ENCODE measurements at places on chromosomes 1 and 21. TPM values are rescaled to one million over a fixed set of nuclear protein-coding genes. Genes with fewer than 3 reads are reported as not detected.
A peak's percentile ranks its signal among the peaks of the same experiment; 100 is the strongest.

LHX8 gene
- polyA plus RNA-seq, result not detected

PINK1 gene
- polyA plus RNA-seq, result 64.6 TPM

ALPL gene
- 9.2 TPM for polyA plus RNA-seq

OR2T11 gene
- not detected for polyA plus RNA-seq

PERM1 gene
- polyA plus RNA-seq, result 0.34 TPM

MIGA1 gene
- polyA plus RNA-seq, result 6.5 TPM

- no peak for DNase-seq
Measured at GRCh38 chr1:113608399-113608798, 150.9 kb downstream of the PHTF1 start.

GRCh38 chr1:181296180-181296579 lies 187.1 kb upstream of the CACNA1E start:
- no peak for DNase-seq

- DNase-seq, result no peak
Measured at GRCh38 chr1:160063176-160063575, 6.8 kb downstream of the KCNJ10 start.

GRCh38 chr1:32496127-32496526 lies 31.3 kb downstream of the ZBTB8B start:
- DNase-seq, result no peak

GRCh38 chr1:46425726-46426125 lies 31.6 kb downstream of the FAAH start:
- DNase-seq, result no peak

DNA sequence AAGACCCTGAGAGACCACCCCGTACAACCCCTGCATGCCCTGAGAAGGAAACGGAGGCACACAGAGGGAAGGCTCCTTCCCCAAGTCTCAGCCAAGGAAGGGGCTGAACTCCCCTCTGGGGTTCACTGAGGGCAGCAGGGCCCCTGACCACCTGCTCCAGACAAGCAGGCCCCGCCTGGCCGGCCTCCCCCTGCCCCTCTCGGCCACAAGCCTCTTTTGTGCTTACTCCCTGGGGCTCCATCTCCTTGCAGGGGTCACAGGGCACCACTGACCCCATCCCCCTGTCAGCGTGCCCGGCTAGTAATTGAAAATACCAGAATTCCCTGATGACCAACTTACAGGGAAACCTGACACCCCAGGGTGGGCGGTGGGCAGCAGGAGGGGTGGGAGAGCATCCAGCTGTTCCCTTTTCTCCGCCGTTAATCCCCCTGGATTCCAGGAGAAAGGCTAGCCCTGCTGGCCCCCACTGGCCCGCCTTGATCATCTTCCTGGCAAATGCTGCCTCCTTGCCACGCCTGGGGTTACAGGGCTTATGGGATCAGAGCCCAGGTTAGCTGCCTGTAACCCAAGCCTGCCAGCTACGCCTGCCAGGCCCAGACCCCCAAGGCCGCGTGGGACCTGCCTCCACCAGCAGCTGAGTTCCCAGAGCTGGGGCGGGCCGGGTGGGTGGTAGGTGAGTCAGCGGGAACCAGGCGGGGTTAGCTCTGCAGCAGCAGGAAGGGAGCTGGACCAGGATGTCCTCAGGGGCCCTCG lies 96.1 kb downstream of the LACTBL1 start:
- DNase-seq, result peak; percentile 65

GRCh38 chr1:21865943-21866706 lies 54.1 kb downstream of the LDLRAD2 start:
- no peak for DNase-seq

DNA sequence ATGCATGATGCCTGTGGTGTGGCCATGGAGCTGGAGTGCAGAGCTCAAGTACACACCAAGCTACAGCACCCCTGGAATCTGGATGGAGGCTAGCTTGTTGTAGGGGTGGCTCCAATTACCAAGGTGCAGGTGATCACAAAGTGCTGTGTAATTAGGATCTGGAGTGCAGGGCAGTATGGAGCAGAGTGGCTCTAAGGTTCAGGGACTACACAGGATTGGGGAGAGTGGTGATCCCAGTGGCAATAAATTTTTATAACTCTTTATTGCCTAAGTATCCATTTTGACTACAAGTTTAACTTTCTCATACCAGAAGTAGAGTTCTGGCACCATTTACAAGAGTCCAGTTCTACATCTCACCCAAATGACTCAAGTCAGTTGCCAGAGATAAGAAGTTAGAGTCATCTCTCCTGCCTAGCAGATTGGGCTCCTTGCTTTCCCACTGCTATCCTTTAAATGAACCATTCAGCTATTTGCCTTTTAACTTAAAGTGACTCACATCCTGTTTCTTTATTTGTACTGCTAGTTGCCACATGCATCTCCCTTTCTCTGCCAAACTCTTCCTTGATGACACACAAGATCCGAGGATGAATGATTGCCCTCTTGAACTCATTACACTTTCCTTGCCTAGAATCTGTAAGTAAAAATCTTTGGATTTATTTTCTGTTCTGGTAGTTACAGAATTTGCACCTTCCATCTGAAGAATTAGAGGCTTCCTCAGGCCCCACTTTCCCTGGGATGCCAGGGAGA lies 427.2 kb downstream of the KCNT2 start:
- no peak for DNase-seq

GRCh38 chr21:14687268-14687625 lies 141.1 kb upstream of the SAMSN1 start:
- no peak for DNase-seq

- no peak for DNase-seq
Measured at GRCh38 chr1:169115891-169116585, 9.5 kb downstream of the ATP1B1 start.

GRCh38 chr1:219324171-219324570 lies 150.5 kb downstream of the LYPLAL1 start:
- DNase-seq, result no peak

DNA sequence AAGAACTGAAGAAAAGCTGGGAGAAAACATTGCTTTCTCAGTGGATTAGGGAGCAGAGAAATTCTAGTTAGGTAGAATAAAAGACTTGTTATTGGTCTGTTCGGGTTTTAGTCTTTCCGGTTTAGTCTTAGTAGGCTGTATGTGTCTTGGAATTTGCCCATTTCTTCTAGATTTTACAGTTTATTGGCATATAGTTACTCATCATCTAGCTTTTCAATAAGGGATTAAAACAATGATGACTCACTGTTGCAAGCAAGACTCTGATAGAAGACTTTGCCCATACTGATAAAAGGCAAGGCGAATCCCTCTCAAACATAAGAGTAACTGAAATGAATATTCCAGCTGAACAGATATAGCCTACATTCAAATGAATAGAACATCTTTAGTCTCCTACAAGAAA lies 62.3 kb downstream of the GPR137B start:
- DNase-seq, result no peak

GRCh38 chr1:179038528-179039281 lies 13.0 kb downstream of the FAM20B start:
- DNase-seq, result no peak

- DNase-seq, result no peak
Measured at GRCh38 chr1:193283016-193283415, 96.6 kb upstream of the B3GALT2 start.

GRCh38 chr1:29362116-29362515 lies 125.8 kb downstream of the PTPRU start:
- DNase-seq, result no peak

Measured in ovary (tissue), 10 donors.